Muscle of arm (tissue), 14 donors: ENCODE measurements at places on chromosomes 7 and 10.

- no peak for DNase-seq
These were observed 1.9 kb downstream of the ANTXRL start for GRCh38 chr10:46288601-46289206.

DNA sequence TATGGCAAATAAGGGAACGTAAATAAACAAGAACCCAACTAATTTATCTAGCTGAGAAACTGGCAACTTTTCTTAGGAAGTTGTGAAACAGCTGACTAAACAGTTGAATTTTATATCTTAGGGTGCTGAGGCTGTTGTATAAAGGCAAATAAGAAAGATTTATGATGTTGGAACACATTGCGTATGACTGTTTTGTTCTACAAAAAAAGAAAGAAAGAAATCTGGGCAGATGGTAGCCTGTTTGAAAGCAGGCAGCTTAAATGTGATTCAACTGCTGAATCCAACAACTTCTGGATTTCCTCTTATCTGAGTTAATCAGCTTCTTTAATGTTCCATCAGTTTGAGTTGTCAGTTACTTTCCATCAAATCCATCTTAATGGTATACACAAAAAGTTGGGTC lies 214.5 kb downstream of the SNX13 start:
- DNase-seq, result no peak

GRCh38 chr10:96716390-96716789 lies 3.9 kb downstream of the PIK3AP1 start:
- DNase-seq, result no peak

- DNase-seq, result no peak
These were observed 125.6 kb upstream of the FAM20C start for GRCh38 chr7:66741-67140.

DNA sequence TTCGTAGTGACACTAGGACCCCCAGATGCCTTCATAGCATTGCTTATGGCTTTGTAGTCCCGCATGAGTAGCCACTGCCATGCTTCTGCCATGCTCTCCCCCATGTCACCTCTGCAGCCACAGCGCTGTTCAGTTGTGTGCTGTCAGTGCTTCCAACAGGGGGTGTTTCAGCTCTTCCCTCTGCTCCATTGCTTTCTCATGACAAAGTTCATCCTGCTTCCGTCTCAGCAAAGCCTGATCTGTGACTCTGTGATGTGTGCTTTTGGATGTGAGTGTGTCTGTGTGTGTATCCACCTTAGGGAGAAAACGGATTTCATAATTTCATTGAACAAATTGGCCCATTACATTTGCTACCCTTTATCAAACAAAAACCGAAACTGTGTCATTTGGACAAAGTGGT lies 134.9 kb upstream of the SAMD8 start:
- DNase-seq, result no peak

DNA sequence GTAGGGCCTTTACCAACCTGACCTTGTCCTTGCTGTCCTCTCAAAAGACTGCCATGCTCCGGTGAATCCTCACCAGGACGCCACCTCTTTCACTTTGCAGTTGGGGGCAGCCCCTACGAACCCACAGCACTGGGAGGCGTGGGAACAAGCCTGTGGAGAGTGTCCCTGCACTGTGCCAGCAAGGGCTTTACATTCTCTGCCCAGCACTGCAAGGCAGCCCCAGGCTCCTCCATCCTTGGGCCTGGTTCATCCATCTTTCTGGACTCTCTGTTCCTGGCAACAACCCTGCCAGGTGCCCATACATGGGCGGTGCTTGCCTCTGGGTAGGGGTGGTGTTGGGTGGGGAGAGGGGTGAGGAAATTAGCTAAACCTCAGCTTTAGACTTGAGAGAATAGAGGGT lies 1.4 kb downstream of the CHAT start:
- no peak for DNase-seq

DNA sequence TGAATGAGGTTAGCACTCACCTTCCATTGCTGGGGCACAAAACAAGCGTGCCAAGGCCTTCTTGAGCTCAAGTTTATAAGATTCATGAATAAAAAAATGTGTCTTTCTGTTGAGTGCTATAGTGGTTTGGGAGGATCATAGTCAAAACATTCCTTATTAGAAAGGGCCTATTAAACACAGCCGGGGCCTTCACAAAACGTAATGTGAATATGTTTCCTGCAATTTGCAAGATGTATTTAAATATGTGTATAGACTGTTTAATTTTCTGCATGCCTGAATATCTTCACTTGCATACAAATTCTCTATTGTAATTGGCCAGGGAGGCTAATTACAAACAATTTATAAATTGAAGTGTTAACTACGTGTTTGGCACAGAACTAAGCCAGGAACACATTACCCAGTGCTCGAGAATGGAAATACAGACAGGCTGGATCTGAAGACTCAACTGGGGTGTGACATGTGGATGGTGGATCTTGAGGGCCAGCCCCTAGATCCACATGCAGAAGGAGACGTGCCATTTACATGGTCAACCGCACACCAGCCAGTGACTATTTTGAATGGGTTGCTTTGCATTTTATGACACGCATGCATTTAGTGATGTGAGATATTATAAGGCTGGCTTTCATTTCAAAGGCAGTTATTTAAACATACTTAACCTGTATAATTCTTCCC lies 31.3 kb downstream of the LYZL2 start:
- no peak for DNase-seq

- no peak for DNase-seq
These were observed 1.0 kb downstream of the ADCK2 start for GRCh38 chr7:140673774-140674155.

GRCh38 chr10:79547973-79548372 lies 12.2 kb downstream of the SFTPA2 start:
- DNase-seq, result no peak

DNA sequence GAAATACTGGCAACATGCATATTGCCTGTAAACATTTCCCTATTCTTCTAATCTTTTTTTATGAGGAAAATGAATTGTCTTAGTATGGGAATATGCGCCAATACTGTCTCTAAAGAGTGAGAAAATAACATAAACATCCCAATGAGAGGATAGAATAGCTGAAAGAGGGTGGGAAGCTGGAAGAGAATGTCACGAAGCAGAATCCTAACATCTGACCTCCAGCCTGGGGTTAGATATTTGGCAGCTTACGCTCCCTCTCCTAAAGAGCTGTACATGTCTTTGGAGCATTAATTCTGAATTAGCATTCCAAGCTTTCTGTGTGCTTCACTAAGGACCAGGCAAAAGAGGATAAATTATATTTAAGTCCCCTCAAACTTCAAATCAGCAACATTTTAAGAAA lies 31.6 kb upstream of the SLC16A12 start:
- peak; percentile 24 for DNase-seq

DNA sequence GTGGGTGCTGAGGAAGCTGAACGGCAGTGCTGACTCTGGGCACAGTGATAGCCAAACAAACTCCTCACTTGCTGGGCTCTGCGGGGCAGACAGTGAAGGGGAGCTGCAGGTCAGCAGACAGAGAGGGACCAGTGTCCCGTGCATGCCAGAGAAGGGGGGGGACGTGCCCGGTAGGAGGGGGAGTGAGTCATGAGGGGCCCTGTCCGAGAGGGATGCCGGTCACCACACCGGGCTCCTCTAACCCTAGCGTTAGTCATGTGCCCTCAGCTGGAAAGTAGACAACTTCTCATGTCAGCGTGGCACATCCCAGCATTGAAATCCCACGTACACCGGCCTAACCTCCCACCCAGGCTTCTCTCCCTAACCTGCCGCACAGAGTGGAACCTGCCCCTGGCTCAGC lies 117.1 kb upstream of the DPP6 start:
- DNase-seq, result no peak

DNA sequence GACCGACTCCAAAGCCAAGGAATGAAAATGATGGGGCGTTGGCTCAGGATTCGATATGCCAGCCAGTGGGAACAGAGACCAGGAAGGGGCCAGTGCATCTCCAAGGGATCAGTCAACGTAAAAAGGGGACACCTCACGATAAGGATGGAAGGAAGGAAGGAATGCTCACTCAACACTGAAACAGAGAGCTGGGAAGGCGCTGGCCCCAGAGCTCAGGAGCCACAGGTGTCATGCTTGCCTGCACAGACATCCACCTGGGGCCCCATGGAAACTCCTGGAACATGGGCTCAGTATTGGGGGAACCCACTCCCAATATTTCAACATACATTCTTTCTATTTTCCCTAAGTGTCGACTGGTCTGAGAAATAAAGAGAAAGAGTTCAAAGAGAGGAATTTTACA lies 5.3 kb downstream of the MMRN2 start:
- DNase-seq, result no peak

GRCh38 chr10:9175200-9175599 lies 1120.7 kb downstream of the GATA3 start:
- no peak for DNase-seq

DNA sequence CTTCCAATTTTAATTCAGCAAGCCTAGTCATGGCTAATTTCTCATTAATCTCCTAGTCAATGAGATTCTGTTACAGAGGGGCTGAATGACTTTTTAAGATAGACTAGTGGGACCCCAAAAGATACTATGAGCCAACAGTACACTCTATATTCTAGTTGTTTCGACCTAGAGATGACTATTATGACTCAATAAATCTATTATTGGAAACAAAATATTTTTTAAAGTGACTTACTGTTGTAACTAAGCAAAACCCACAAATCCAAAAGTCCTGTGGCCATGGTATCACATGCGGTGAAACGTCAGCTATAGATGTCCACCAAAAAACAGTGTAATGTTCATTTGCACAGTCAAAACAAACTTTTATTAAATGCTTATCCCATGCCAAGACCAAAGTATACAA lies 95.3 kb upstream of the ADO start:
- no peak for DNase-seq

DNA sequence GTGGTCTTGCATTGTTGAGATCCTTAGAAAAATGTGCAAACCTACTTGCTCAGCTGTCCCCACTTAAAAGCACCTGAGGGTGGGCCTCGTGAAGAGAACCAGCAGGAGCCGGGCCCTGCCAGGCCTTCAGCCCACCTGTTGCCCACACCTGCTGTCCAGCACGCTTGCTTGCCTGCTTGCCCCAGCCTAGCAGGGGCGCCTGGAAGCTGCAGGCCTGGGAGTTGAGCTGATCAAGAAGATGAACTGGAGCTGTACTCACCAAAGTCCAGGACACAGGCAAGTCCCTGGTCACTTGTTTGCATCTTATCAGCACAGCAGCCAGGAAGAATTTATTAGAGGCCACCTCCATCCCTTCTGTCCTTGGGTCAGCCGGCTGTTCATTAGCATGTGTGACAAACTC lies 23.2 kb downstream of the CYP26A1 start:
- no peak for DNase-seq

DNA sequence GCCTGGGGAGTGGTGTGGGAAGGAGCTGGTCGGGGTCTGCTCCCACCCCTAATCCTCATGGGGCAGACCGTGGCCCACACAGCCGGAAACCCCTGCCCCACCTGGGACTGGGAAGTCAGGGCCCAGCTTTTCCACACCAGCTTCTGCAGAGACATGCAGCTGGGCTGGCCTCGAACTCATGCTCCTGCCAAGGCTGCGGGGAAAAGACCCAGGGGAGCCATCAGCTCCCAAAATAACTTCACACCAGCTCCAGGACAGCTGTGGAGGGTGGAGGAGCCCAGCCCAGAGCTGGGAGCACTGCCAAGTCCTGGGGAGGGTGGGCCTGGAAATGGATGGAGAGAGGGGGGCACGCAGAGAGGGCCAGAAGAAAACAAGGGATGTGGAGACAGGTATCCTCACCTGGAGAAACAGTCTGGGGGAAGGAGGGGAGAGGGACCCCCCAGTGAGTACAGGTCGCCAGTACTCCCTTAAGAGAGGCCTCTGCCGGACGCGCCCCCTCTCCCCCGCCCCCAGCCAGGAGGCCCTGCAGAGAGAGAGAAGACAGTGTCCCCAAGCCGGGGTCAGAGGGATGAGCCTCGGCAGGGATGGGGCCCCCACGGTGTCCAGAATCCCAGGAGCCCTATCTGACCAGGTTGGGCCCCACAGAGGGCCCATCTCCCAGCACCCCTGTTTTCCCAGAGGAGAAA lies 11.5 kb upstream of the GRIFIN start:
- peak; percentile 90 for DNase-seq

- DNase-seq, result no peak
These were observed 39.3 kb downstream of the CELF2 start for GRCh38 chr10:11057018-11057417.

GRCh38 chr7:50704844-50705243 lies 77.9 kb downstream of the GRB10 start:
- DNase-seq, result no peak

DNA sequence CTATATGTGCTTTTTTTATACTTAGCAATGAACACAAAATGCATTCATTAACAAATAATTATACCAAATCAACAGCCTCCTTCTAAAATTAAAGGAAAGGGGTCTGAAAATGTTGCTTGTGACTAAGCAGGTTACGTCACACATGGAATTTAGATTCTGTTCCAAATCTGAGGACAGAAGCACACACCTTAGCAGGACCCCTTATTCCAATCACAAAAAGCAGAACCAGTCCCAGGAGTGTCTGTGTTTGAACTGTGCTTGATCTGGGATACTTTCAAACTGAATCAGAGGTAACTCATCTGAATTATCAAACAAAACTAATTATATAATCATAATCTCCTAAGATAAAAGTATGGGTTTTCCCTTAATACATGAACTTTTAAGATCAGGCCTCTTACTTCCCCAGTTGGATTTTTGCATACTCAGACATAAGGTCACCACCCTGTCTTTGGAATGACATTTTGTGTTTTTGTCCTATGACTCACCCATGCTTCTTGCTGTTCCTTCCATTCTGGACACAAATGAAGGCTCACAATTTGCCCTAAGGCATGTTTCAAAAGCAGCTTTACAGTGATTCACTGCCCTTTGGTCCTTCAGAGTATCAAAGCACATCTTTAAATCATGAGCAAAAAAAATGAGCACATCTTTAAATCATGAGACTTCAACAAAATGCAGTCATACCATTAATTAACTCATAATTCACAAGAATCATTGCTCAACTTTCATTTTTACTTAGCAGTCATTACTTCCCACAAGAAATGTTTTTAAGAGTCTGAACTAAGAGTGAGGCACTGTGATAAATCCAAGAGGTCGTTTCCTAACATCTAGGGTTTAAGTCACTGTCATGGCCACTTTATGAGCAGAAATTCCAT lies 35.5 kb downstream of the SEMA3C start:
- DNase-seq, result no peak

DNA sequence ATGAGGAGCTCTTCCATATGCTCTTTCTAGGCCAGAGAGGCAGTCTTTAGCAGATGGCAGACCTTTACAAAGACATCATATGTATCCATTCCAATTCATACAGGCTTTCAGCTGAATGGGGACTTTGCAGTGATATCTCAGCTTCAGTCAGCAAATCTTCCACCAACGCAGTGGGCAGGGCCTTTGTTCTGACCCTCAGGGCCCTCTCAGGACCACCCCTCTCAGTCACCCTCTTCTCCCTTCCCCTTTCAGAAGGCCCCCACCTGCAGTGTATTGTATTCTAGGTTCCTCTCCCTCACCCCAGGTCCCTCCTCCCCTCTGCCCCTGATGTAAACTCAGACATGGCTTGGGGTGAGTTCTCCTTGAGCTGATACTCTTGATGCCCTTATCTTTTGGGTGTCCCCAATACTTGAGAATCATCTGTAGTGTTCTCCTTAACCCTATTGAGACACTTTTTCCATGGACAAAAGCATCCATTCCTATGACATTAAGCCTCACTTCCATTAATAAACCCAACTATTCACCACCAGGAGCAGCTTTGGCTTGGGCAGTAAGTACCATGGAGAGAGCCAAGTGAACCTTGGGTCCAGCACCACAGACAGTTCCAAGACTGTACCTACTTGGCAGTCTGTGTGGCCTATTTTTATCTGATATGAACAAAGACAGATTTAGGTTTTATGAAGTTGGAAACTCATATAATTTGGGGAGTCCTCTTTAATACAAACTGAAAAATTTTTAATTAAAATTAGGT lies 62.7 kb downstream of the ADCYAP1R1 start:
- no peak for DNase-seq

- peak; percentile 21 for DNase-seq
These were observed 82.7 kb upstream of the WIPF3 start for GRCh38 chr7:29723599-29723998.
